ENCODE measurements at places on chromosomes 13 and 19.

GRCh38 chr13:83377491-83377890 lies 504.8 kb downstream of the SLITRK1 start:
- no peak for DNase-seq

DNA sequence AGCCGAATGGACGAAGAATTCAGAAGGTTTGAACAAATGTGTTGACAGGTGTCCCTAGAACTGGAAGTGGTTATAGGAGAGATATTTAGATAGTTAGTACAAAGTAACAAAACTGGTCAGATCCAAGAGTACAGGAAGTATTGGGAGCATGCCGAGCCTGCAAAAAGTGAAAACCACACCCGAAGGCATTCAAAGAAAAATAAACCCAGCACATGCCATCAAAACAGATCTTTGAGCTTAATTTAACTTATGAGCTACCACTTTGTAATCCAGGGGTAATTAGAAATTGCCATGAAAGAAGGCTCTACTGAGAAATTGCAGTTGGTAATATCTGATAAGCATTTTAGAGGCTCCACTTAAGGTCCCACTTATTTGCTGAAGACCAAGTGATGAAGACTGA lies 214.2 kb downstream of the DNAJC15 start:
- DNase-seq = no peak

DNA sequence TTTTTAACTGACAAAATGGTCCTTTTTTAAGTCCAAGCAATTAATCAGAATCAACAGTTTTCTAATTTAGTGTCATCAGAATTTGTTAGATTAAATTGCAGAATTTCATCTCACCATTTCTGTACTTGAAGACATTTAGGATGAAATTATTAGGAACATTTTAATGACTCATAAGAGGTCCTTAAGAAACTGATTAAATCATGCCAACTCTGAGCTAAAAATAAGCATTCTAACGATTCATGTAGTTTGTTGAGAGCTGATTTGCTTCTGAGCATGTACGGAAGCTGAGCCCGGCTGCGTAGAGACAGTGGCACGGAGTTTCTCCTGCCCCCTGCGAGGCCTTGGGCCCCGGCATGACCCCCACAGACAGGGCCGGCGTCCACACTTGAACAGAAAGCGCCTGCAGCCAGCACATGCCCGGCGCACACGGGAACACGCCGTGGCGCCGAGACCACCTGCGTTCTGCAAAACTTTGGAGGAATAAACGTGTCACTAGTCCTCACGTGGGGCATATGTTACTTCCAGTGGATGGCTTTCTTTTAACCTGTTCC lies 89.7 kb upstream of the MCF2L start:
- no peak for DNase-seq

- DNase-seq = no peak
These were observed 50.7 kb downstream of the C1QTNF9 start for GRCh38 chr13:24360106-24360505.

DNA sequence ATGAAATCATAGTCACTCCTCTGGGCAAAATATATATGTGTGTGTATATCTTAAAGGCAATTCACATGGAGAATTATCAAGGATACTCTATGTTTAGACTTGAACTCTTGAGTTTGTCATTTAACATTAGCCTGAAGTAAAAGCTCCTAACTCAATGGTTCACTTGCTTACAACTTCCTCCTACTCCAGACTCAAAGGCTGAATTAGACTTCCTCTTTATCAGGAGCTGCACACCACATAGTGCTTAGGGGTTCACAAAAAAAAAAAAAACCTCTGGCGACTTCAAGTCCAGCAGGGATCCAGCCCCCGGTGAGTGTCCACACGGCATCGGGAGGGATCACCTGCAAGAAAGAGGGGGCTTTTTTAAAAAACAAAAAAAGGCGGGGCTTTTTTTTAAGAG lies 68.2 kb upstream of the LSM14A start:
- no peak for DNase-seq
